SJSA1 (cell line): ENCODE measurements at places on chromosomes 1 and 21. TPM values are rescaled to one million over a fixed set of nuclear protein-coding genes. Genes with fewer than 3 reads are reported as not detected.

DNA sequence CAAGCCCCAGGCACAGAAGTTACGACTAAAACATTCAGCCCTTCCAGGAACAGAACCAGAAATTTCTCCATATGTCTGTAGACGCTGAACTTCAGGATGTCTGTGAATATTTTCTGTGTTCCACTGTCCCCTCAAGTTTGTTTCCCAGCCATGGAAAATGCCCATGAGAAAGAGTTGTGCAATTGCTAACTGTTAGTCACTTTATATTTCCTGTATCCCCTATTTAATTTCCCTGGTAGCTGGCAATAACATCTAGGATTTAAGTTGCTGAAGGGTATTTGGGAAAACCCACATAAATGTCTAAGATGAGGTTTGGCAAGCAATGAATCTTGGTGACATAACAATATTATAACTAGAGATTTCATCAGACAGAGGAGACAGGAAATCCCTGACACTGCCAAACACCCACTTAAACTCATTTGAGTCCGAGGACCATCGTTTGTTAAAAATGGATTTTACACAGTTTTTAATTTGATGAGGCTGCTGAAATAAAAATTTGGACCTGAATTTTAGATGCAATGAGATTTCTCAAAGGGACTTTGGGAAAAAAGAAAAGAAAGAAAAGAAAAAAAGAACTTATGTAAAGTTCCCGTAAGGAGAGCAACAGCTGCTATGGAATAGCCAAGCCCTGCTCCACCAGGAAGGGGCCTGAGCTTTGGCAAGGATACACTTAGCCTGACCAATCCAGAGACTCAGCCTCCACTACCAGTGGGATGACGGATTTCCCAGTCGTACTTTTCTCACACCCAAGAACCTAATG, 21.8 kb upstream of the ERRFI1 start:
- DNase-seq: peak; percentile 22

- no peak for DNase-seq
Measured at GRCh38 chr1:6703016-6703415, 1.4 kb upstream of the DNAJC11 start.

The ATP8B2 gene
- total RNA-seq: 36.9 and 77.8 TPM in 2 replicates

DNA sequence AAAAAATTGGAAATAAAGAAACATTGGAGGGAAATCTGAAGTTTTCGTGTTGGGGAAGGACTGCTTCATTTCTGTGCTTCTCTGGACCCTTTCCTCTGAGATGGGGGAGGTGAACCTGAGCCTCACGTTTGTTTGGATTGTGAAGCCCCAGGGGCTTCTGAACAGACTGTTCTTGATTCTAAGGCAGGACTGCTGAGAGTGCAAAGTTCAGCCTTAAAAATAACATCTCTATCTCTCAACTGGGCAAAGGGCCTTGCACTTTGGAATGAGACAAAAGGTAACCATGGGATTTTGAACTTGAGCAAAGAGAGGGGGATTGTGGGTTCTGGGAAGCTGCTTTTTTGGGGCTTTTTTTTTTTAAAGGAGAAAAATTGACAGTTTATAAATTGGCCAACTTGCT, 45.0 kb downstream of the GPR88 start:
- DNase-seq: no peak

GRCh38 chr1:25246600-25247023, 642 bp downstream of the RSRP1 start:
- no peak for DNase-seq

DNA sequence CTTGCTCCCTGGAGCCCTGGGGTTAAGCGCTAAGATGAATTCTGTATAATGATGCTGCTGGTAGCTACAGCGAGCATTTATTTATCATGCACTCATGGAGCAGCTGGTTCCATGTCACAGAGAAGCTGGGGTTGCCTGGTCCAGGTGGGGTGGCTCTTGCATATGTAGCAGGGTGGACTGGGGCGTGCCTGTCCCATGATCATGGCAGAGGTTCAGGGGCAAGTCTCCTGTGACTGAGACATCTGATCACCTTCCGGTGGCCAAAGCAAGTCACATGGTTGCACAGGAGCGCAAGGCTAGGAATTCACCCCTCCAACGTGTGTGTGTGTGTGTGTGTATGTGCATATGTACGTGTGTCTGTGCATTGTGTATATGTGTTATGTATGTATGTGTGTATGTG, 15.6 kb upstream of the KCNAB2 start:
- no peak for DNase-seq

GRCh38 chr1:225532240-225532944, 104.6 kb upstream of the LBR start:
- DNase-seq: no peak

- no peak for DNase-seq
Measured at GRCh38 chr1:101451888-101452287, 215.1 kb downstream of the S1PR1 start.

The BRDT gene
- total RNA-seq: not detected in 2 replicates

The CHAF1B gene
- 12.1 and 16.6 TPM in 2 replicates for total RNA-seq

The EPHX1 gene
- 29.0 and 45.7 TPM in 2 replicates for total RNA-seq

The HMCN1 gene
- 11.9 and 21.4 TPM in 2 replicates for total RNA-seq

The TNN gene
- total RNA-seq: 5.3 and 6.0 TPM in 2 replicates

- peak; percentile 68 for DNase-seq
Measured at GRCh38 chr1:9181990-9182783, 52.4 kb upstream of the H6PD start.

The SLC45A3 gene
- 2.0 and 2.4 TPM in 2 replicates for total RNA-seq

The PBXIP1 gene
- total RNA-seq: 25.2 and 30.2 TPM in 2 replicates

DNA sequence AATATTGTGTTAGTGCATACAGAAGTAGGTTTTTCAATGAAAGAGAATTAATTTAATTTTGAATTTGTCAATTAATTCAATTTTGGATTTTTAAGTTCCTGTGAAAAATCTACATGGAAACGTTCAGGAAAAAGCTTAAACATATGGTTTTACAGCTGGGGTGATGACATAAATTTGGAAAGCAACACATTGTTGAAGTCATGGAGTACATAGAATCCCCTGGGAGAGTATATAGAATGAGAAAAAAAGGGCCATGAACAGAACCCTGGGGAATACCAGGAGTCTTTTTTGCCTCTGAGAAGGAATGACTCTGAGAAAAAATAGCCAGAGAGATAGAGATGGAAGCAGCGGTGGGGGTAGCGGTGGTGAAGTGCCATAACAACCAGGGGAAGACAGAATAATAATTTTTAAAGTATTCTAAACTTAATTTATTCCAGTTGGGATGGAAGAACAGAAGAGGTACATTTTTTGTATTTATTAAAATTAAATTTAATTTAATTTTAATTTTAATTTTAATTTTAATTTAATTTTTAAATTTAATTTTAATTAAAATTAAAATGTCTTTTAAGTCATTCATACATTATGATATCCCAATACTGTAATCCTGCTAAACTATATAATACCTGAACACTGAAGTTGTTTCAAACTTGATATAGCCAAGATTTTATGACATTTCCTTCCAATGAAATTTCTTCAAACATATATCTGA, 48.9 kb downstream of the NME7 start:
- DNase-seq: no peak

DNA sequence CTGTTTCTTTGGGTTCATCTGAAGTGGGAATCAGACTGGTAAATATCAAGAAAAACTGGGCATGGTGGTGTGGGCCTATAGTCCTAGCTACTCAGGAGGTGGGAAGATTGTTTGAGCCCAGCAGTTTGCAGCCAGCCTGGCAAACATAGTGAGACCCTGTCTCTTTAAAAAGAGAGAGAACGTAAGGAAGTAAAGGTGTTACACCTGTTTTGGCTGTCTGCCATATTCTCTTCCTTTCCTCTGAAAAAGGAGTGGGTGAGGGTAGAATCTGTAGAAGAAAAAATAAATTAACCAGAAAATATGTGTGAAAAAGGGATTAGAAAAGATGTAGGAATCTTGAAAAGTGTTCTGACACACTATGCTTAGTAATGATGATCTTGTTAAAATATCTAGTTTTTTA, 20.0 kb downstream of the AHCYL1 start:
- DNase-seq: no peak

The RUNX3 gene
- 7.3 and 8.8 TPM in 2 replicates for total RNA-seq

- peak; percentile 69 for DNase-seq
Measured at GRCh38 chr1:203327684-203328457, 22.6 kb downstream of the BTG2 start.

DNA sequence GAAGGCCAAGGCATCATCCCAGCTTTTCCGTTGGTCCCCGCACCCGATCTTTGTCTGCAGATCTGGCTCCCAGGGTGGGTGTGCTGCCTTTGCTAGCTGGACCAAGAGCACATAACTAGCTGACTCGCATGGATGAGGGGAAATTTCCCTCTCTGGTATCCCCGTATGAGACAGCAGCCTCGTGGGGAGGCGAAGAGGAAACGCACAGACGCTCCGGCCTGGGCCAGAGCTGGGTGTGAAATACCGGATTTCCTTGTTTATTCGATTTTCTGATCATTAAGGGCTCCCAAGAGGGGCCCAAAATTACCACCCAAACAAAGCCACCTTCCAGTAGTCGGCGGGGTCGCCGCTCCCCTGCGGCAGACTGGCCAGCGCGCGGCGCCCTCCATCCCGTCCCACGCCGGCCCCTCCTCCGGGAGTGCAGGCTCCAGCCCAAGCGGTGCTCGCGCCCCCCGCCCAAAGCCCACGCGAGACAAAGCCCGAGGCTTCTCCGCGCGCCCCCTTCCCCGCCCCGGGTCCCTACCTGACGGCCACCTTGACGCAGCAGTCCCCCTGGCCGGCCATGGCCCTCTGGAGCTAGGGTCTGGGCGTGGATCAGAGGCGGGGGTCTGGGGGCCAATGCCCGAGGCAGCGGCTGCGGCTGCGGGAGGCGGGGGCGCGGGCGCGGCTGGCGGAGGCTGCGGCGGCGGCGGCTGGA, 546 bp downstream of the KIF21B start:
- DNase-seq: no peak

- no peak for DNase-seq
Measured at GRCh38 chr1:113881661-113882060, 5.7 kb downstream of the BCL2L15 start.

GRCh38 chr1:235730007-235730406, 80.4 kb upstream of the GNG4 start:
- no peak for DNase-seq

DNA sequence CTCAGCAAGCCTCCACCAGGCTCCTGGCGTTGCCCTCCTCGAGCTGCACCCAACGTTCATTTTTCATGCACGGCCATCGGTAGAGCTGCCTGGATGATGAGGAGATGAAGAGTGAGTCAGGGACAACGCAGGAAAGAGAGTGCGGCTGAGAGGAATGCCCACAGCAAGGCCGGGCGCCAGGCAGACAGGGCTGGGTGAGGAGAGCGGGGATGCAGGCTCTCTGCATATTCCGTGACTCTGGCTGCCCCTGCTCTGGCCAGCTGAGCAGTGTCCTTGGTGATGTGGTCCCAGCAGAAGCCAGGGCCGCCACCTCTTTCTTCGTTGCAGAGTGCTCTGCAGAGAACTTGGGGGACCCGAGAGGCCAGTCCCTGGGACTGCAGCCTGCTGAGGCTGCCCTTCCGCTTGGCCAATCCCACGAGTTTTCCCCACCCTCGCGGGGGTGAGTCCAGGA, 10.8 kb downstream of the UMODL1 start:
- DNase-seq: no peak

- DNase-seq: no peak
Measured at GRCh38 chr1:214503553-214503952, 47.8 kb downstream of the PTPN14 start.

DNA sequence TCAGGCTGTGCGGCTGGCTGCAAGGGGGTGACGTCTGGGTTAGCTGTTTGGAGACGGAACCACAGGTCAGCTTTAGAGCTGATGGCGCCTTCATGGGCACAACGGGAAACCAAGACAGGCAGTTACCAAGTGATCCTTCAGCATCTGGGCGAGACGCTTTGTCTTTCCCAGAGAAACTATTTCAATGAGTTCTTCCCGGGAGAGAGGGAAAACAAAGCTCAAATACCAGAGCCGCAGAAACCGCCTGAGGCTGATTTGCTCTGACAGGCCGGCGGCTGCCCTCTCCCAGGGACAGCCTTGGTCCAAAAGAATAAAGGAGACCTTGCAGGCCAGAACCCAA, 76.5 kb downstream of the CD58 start:
- no peak for DNase-seq

The ASTN1 gene
- 0.06 and 0.13 TPM in 2 replicates for total RNA-seq

GRCh38 chr1:202585590-202585933, 124.7 kb downstream of the SYT2 start:
- DNase-seq: no peak

DNA sequence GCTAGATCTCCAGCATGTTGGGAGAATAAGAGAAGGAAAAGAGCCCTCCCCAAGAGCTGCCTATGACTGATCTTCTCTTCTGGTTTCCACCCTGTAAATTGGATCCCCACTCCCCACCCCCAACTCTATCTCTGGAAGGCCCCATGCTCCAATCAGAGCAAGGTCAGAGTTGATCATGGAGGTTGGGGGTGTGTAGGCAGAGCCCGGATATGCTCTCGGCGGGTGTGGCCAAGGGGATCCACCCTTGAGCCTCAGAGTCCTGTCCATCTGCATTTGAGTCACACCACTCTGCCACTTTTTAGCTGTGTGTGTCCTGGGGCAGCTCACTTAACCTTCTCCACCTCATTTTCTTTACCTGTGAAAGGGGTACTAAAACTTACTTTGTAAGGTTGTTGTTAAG, 79.5 kb downstream of the NAV1 start:
- DNase-seq: no peak

The PALMD gene
- total RNA-seq: 3.1 and 9.9 TPM in 2 replicates

The NKAIN1 gene
- 0.05 TPM in 1 of 2 replicates, not detected in the other for total RNA-seq
